ENCODE measurements at places on chromosomes 3 and 15.

DNA sequence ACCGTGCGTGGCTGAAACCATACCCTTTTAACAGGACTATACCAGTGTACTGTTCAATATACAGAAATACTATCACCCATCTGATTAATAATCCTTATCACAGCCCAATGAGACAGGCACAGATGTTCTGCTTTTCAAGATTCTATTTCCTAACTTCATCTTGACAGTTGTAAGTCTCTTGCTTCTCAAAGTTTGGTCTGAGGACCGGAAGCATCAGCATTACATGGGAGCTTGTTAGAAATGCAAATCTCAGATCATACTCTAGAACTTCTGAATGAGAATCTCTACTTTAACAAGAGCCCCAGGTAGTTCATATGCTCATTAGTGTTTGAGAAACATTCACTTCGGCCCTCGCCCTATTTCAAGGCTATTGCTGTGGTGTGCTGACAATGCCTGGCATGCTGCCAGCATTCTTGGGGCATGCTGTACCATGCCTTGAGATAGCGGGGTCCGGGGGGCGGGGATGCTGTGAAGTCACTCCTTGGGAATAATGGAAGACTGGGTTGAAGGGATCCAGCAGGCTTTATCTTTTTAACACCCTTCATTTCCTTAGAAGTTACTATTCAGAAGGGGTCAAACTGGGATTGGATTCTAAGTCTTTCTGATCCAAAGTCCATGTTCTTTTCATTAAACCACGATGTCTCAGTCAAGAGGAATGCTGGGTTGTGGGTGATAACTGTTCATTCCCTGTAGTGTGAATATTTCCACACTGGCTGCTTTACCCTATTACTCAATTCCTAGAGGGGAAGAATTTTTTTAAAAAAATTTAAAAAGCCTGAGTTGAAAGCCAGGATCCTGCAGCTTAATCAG lies 194.7 kb downstream of the LPP start:
- peak; percentile 65 for DNase-seq

- no peak for DNase-seq
These were observed 237.3 kb downstream of the FMN1 start for GRCh38 chr15:32957219-32957618.

- DNase-seq, result no peak
These were observed 10.5 kb downstream of the ABI3BP start for GRCh38 chr3:100982710-100983109.

- no peak for DNase-seq
These were observed 11.1 kb downstream of the COL6A6 start for GRCh38 chr3:130528120-130528519.

DNA sequence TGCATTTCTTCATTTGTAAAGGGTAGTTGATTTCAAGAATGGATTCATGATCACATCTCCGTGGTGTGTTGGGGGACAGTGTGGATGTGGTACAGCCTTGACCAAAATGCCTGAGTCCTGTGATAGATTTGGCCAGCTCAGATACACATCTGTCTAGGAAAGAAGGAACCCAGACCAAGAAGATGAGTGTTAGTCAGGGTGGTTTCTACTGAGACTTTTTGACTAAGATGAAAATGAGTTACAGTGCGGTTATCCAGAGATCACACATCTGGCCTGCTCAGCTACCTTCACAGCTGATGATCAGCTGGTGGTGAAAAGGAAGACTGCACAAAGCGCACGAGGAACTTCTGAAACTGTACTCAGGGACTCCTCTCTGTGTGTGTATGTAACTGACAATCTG lies 68.0 kb downstream of the FNDC3B start:
- DNase-seq, result no peak

GRCh38 chr3:24972491-24972890 lies 455.6 kb upstream of the RARB start:
- no peak for DNase-seq

DNA sequence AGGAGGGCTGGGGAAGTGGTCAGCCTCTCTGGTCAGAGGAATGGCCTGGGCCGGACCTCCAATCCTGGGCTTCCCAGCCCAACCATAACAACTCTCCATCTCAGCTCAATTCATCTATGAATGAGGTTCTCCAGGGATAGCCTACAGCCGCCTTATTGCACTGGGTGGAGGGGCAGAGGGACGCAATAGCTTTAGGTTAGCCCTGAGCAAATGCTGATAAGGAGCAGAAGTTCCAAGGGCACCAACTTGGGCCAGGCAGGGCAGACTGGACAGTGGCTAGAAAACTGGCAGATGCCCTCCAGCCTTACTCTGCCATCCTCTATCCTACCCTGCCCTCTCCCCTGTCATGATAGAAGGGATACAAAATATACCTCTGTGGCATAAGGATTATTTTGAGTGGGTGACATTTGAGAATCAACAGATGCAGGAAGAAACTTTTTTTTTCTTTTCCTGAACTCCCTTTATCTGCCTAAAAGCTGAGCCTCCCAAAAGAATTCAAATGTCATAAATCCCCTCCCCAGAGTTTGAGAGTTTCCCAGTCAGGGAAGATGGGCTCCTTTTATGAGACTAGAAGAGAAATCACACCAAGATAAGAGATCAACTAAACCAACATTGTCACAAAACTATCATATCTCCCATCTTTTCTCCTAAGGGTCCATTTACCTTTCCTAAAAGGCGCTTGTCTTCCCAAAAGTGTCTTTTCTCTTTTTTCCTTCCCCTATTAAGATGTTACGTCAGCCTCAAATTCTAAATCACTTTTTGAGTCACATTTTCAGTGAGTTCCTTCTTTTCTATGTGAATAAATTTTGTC lies 40.4 kb upstream of the C15orf39 start:
- no peak for DNase-seq

DNA sequence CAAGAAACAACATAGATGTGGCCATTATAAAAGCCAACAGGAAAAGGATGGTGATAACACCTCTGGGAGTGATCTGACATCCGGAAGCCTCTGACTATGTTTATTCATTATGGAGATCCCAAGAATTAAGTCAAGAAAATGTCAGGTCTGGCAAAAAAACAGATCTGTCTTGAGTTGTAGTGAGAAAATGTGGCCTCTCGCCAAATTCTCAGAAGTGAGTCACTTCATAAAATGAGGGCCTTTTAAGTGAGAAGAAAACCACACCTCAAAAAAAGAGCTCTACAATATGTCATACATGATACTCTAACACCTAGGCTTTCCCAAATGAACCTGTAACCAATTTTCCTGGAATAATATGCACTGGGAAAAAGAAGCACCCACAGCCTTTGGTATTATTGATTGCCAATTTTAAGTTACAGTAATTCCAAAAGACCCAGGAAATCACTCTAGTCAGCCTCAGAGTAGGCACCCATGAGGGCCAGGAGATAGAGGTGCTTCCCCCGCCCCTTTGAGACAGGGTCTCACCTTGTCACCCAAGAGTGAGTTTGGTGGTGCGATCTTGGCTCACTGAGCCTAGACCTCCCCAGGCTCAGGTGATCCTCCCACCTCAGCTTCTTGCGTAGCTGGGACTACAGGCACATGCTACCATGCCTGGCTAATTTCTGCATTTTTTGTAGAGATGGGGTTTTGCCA lies 38.0 kb downstream of the CCR3 start:
- DNase-seq, result no peak

DNA sequence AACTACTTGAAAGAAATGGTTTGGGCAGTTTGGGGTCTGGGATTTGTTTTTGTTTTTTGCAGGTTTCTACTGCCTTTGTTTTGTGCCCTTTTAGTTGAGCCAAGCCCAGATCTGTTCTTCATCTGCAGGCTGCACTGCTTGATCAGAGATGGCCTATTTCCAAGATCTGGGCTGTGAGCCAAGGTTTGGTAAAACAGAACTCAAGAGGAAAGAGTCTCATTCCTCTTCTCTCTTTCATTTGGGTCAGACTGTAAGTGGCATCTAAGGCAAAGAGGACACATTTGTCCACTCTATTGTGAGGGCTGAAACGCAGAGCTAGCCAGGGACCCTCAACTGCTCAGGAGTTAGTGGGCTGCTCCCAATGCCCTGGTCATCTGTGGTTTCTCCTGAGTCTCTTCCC lies 104.4 kb upstream of the UBE3A start:
- DNase-seq, result no peak

GRCh38 chr3:111749171-111750170 lies 109.6 kb upstream of the PHLDB2 start:
- DNase-seq, result no peak

DNA sequence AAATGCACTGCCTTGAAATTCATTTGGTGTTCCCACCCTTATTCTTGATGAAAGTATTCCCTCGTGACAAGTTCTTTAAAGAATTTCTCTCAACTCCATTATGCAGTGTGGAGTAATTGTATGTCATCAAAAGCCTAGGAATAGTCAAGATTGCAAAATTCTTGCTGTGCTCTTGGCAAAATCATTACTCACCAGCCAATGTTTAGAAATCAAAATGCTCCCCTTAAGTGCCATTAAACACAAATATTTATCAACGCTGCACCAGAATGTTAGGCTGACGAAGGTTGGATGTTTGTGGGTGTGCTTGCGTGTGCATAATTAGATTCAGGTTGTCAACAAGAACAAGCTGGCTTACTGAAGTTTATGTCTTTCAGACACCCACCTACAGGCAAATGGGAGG lies 40.5 kb downstream of the SST start:
- no peak for DNase-seq

DNA sequence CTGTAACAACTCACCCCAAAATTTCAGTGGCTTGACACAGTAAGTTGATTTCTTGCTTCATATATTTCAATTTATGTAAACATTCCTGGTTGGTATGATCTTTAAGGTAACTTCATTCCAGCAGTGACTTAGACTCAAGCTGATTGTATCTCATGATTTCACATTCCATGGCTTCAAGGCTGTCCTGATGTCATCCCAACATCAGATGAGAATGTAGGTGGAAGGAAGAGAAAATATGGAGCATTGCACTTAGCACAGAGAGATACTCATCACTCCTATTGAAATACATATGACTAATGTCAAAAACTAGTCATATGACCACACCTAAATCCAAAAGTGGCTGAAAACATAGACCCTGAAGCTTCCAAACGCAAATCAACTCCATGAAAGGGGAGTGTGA lies 793.8 kb downstream of the TBL1XR1 start:
- no peak for DNase-seq

DNA sequence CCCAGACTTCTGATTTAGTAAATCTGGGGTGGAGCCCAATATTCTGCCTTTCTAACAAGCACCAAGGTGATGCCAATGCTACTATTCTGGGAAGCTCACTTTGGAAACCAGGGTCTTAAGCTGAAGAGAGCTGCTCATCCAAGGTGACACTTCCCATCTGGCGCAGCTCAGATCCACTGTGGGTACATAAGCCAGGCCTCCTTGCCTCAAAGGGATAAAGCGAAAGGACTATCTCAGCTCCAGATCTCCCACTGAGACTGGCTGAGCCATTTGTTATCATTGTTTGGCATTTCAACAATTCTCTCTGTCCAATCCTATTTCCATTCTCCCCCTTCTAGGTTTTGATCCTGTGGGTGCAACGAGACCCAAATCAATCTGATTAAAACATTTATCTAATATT lies 323.8 kb downstream of the GBE1 start:
- no peak for DNase-seq

DNA sequence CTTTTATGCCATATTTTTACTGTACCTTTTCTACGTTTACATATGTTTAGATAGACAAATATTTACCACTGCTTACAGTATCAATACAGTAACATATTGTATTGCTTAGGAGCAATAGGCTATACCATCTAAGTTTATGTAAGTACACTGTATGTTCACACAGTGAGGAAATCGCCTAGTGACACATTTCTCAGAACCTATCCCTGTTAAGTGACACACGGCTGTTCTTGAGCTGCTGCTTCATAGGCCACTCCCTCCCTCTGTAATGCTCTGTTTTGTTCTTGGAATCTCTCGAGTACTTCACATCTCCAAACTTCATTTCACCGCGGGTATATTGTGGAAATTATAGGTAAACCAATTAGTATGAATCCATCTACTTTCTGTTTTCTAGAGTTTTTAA lies 13.4 kb upstream of the SELENOT start:
- DNase-seq, result no peak

DNA sequence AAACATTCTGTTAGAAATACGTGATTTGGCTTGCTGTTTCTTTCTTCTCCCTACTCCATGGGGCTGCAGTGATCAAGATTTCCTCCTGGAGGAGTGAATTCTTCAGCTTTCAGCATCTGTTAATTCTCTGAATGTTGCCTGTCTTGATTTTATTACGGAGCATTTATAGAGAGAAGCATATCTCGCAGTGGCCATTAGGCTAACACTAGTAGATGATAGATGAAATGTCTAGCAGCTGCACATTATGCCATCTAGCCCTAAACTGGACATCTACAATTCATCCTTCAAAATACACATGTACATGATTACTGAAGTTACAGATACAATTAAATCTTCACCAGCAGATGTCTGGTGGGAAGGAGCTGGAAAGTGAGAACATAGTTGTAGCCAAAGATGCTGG lies 769.8 kb upstream of the NECTIN3 start:
- no peak for DNase-seq

- DNase-seq, result no peak
These were observed 6.7 kb downstream of the ADPRH start for GRCh38 chr3:119585856-119586570.

GRCh38 chr3:127264292-127264691 lies 23.6 kb downstream of the PRR20G start:
- DNase-seq, result no peak

GRCh38 chr3:171129827-171130226 lies 103.3 kb upstream of the SLC2A2 start:
- peak; percentile 63 for DNase-seq

DNA sequence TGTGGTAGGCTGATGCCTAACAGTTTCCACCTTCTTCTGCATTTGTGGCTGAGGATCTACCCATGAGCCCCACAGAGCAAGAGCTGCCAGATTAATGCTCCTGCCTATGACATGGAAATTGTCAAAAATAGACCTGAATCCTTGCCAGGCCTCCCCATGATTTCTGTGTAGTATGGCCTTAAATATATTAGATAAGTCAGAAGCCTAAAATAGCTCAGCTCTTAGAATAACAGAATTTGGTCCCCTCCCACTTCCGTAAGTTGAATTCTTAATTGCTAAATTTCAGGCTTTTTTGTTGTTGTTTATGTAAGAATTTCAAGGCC lies 129.0 kb downstream of the SERPINI1 start:
- DNase-seq, result no peak

DNA sequence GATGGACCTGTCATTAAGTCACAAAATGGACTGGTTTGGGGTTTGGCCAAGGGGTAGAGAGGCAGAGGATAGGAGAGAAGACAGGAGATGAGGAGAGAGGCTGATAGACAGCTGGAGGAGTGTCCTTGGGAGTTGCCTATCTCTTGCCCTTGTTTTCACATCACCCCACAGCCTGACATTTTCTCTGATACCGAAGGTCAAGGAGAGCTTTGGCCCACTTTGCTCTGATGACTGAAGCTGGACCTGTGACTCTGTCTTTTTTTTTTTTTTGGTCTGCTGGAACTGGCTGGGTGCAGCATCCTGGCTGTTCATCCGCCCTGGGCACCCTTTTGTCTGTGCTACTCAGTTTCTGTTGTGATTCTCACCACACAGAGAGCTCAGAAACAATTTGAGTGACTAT lies 5.1 kb downstream of the GPD1L start:
- no peak for DNase-seq

- DNase-seq, result no peak
These were observed 181.4 kb upstream of the BCL6 start for GRCh38 chr3:187926620-187927019.

- DNase-seq, result no peak
These were observed 379.1 kb upstream of the PROK2 start for GRCh38 chr3:72163809-72164634.

- no peak for DNase-seq
These were observed 574 bp downstream of the CHST2 start for GRCh38 chr3:143119974-143120715.
